Amygdala (tissue), 56 donors: ENCODE measurements at places on chromosomes 2 and 18.

DNA sequence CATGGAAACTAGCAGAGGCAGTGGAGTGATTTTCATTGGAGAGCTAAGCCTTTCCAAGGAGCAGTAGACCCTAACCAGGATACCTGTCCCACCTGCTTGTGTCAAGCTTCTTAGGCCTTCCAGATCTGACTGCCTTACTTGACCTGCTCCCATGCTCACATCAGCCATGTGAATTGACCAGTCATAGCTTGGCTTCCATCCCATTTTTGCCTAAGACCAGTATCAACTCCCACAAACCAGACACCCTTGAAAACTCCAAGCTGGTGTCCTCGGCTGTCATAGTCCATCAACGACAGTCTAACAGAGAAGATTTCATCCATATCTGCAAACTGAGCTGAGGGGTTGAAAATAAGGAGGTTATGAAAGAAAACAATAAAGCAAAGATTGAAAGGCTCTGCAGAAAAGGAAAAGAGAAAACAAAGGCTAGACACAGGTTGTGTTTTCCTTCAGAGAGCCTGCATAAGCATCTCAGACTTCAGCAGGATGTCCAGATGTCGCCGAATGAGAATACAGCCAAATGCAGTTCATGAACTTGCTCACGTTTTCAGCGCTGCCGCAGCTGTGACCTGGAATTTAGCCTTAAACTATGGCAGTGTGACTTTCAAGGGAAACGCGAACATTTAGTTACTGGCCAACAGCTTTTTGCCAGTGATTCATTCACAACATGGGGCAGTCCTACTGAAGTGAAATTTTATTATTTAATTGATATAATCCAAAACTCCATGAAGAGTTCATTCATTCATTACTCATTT lies 868.1 kb upstream of the ID2 start:
- no peak for DNase-seq

- no peak for DNase-seq
Measured at GRCh38 chr2:137838255-137839092, 125.8 kb upstream of the HNMT start.

DNA sequence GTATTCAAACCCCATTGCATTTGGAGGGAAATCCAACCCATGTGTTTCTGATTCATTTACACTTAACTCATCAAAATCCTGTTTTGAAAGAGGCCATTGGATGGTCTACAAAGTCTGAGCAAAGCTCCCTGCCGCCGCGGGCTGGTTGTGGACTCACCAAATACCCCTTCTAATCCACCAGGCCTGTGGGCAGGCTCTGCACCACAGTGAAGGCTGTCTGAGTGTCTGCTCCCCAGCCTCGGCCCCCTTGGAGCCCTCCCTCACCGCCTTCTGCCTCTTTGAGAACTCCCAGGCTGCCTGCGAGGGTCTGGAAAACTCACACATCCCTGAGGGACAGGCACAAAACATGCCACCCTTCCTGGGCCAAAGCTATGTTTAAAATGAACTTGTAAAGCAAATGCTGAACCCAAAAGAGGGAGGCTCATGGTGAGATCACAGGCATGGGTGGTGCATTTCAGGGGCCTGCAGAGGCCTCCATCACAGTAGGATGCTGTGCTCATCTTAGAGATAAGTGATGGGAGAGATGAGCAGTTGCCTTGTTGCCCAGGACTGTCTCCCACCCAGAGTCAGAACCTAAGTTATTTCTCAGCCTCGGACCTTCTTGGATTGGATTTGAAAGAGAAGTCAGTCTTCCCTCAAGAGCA lies 225.0 kb downstream of the CYP26B1 start:
- no peak for DNase-seq

DNA sequence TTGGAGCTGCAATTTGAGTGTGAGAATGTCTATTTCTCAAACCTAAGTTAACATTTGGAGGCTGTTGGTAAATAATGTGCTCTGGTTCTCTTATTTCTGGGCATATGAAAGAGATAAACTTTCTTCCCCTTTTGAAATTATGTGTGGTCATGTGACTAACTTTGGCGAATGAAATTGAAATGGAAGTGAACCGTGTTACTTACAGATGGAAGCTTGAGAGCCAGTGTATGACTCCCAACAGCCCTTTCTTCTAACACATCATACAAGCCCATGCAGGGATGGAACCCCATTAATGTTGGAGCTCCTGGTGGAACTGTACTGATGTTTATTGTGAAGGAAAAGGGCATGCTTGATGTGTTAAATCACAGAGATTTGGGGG lies 725.8 kb downstream of the TSN start:
- DNase-seq: no peak

DNA sequence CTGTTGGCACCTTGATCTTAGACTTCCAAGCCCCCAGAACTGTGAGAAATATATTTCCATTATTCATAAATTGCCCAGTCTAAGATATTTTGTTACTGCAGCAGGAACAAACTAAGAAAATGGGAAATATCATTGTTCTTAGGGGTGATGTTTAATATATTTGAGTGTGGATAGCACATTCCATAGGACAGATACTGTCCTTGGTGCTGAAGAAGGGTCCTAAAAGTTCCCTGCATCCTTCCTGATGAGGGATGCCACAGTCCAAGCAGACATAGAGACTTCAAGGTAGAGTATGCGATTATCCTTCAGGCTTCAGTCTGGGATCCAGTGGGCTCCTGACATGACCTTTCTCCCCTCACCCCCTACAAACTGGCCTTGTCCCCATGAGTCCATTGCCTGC lies 689.0 kb downstream of the TDRD15 start:
- no peak for DNase-seq

- DNase-seq: no peak
Measured at GRCh38 chr2:21693081-21693480, 569.3 kb downstream of the TDRD15 start.

GRCh38 chr18:34661464-34662087 lies 48.5 kb upstream of the DTNA start:
- no peak for DNase-seq

- no peak for DNase-seq
Measured at GRCh38 chr2:227117852-227118251, 46.2 kb downstream of the COL4A4 start.

- DNase-seq: no peak
Measured at GRCh38 chr2:99184811-99185210, 3.8 kb downstream of the MRPL30 start.

DNA sequence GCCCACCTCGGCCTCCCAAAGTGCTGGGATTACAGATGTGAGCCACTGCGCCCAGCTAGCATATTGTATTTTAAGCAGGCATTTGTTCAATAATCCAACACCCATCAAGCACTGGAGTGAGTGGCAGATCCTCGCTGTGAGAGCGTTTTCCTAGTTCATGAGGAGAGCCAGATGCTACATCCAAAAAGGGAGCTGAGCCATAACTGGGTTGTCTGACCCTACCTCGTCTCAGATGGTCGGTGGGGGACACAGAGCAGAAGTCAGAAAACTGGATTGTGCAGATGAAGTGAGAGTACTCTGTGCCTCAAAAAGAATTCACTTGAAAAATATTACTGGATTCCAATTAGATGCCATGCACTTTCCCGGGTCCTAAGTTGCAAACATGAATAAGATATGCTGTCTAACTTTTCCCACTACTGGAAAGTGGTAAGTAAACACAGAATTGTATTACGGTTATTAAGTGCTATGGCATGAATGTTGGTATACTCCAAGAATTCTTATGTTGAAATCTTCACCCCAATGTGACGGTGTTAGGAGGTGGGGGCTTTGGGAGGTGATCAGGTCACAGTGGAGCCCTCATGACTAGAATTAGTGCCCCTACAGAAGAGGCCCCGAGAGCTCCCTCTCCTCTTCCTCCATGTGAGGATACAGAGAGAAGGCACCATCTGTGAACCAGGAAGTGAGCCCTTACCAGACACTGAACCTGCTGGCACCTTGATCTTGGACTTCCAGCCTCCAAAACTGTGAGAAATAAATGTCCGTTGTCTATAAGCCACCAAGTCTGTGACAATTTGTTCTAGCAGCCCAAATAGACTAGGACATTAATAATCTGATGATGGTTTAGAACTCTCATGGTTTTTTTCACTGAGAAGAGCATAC lies 21.5 kb downstream of the SOWAHC start:
- no peak for DNase-seq

DNA sequence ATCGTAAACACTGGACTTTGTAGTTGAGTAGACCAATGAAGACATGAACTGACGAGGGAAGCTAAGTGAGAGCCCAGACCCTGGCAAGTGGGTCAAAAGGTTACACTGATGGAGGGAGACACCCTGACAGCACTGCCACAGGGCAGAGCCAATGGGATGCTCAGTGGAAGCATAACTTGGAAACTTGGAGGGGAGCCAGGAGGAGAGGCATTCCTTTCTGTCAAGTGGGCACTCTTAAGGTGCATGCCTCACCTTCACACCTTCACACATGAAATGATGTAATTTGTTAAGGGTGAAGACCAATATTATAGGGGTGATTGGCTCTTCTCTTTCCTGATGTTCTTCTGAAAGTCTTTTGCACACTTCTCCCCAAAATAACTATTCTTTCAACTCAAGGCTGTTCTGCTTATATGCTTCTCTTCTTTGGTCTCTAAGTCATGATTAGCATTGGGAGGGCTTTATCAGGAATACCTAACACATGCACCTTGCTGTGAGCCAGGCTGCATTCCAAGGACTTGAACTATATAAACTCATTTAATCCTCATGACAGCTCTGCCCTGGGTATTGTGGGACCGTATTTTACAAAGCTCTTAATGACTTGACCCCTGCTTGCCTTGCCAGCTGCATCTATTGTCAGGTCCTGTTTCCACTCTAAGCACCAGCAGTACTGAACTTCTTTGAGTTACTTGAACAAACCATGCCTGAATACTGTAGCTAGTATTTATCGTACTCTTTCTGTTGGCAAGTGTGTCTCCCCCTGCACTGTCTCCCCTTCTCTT lies 19.0 kb downstream of the RPL37A start:
- no peak for DNase-seq

- no peak for DNase-seq
Measured at GRCh38 chr2:54755641-54756326, 32.3 kb downstream of the EML6 start.

GRCh38 chr18:41969881-41970280 lies 14.8 kb downstream of the PIK3C3 start:
- no peak for DNase-seq

GRCh38 chr18:13597068-13597467 lies 129.3 kb downstream of the FAM210A start:
- DNase-seq: no peak

- no peak for DNase-seq
Measured at GRCh38 chr2:169095621-169096105, 26.3 kb downstream of the DHRS9 start.

DNA sequence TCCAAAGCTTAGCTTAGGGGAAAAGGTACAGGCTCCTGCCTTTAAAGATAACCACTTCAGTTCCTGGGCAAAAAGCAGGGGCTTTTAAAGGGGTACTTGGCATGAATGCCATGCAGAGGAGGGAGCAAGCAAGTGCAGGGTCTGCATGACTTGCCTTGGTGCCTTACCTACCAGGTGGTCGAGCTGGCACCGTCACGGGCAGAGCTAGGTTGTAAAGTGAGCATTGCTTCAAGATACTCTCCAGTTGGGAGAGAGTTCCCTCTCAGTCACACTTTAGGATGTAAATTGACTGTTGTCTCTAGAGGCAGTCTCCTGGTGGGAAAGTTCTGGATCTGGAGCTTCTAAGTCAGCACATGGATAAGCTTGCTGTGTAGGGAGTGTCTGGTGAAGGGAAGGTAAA lies 58.6 kb upstream of the MCFD2 start:
- DNase-seq: no peak

DNA sequence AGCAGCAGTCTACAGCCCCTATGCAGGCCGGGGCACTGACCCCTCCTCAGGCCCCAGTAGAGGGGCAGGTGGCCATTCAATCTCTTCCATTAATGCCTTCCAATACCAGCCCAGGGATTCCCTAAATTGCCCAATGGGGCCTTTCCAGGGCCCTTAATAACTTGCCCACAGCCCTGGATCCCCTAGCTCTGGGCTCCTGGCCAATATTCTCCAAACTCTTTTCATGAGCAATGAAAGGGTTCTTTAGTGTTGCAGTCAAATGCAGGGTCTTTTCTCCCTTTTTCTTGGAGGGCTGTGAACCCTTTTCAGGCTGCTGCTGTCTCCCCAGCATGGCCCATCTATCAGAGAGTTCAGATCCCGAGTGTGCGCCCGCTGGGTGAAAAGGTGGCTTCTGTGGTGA lies 41.3 kb upstream of the SLC1A4 start:
- peak; percentile 54 for DNase-seq

GRCh38 chr2:183497861-183498260 lies 373.6 kb downstream of the NUP35 start:
- no peak for DNase-seq

DNA sequence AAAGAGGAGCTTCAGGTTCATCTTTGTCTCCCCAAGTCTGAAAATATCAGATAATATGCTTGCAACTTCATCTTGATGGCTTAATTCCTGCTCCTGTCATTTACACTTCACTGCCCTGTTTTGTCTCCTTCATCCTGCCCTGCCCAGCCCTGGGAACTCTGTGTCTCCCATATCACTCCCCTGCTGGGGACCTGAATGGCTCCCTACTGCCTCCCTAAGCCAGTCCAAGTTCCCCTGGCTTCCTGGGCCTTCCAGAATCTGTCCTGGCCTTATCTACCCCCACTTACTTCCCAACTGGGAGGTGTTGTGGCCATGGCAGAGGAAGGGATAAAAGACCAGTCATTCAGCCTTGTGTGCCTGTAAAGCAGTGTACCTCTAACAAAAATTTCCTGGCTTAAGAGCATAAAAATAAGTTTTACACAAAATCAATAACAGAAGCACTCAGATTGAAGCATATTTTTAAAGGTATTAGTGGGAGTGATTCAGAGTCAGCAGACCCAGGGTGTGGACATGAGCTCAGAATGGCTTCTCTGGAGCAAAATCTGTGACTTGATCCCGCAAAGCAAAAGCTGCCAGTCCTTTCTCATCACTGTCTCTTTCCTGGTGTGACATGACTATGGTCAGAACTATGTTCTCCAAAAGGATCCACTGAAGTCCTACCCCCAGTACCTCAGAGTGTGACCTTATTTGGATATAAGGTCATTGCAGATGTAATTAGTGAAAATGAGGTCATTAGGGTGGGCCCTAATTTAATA lies 59.1 kb downstream of the INO80C start:
- DNase-seq: no peak

DNA sequence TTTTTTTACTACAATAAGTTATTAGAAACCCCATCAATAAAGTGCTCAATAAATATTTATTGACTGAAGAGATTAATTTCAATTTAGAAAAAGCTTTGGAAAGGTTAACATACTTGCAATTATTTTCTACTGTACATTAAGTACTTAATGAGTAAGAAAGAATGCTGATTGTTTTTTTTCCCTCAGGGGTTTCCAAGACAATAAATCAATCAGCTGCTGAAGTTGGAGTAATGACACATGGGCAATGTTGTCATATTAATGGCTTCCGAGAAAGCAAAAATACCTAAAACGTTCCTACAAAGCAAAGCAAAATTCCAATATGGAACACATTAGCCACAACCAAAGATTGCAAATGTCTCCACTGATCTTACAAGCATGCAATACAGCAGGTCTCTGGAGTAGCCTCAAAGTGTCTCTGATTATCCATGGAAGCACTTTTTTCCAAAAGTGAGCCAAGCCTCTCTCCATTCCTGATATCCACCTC lies 66.7 kb downstream of the ZC3H6 start:
- DNase-seq: no peak

DNA sequence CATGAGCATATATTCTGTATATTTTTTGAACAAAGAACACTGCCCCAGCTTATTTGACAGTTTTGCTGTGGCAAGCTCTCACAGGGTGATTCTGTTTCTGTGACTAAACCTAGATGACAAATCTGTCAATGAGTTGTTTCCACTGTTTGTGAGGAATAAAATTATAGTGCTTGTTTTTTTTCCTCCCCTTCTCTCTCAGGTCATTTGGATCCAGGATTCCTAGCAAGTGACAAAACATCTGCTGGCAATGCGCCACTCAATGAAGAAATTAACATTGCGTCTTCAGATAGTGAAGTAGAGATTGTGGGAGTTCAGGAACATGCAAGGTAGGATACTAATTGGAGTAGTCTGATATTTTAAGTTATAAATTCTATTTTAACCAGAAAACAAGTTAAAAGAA lies 149.3 kb downstream of the HAUS1 start:
- DNase-seq: no peak
